Naive thymus-derived CD4-positive, alpha-beta T cell (primary cell): ENCODE measurements at places on chromosomes 3 and 15. TPM values are rescaled to one million over a fixed set of nuclear protein-coding genes. Genes with fewer than 3 reads are reported as not detected.

Gene MYL3
- not detected for polyA plus RNA-seq

Gene CHRNA5
- polyA plus RNA-seq = not detected

Gene PP2D1
- polyA plus RNA-seq = 0.29 TPM

Gene KLHL40
- not detected for polyA plus RNA-seq

Gene C3orf80
- not detected for polyA plus RNA-seq

Gene RFX7
- polyA plus RNA-seq = 4.1 TPM

Gene CYP1A2
- polyA plus RNA-seq = not detected

Gene CHMP2B
- 41.2 TPM for polyA plus RNA-seq

Gene GRIP2
- not detected for polyA plus RNA-seq

Gene AP3B2
- polyA plus RNA-seq = 0.70 TPM

Gene PCCB
- 27.2 TPM for polyA plus RNA-seq

Gene MORC1
- polyA plus RNA-seq = not detected

Gene PLAAT1
- not detected for polyA plus RNA-seq

Gene ARPP19
- 46.9 TPM for polyA plus RNA-seq

DNA sequence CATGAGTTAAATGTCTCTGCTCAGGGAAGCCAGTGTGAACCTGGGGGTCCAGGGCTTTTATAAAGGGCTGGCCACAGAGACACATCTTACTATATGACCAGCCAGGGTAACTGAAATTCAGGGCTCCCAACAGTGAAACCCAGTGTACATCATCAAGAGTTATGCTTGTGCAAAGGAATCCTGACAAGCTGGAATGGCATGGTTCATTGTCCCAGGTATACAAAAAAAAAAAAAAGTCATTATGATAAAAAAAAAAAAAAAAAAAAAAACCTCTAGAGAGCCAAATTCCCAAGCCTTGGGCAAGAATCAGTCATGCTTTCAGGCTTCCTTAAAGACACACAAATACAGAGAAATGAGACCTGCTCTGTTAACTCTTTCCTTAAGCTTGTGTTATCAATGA is 452.0 kb downstream of the GABRG3 start:
- H3K27me3 ChIP-seq = no peaks in the 10 kb centered on the region
- H3K4me1 ChIP-seq = no peaks in the 10 kb centered on the region
- DNase-seq = no peak
- H3K27ac ChIP-seq = no peak overlapping the region
- no peaks in the 10 kb centered on the region for H3K36me3 ChIP-seq
- H3K4me3 ChIP-seq = no peak overlapping the region

GRCh38 chr3:28933337-28933736 is 347.5 kb upstream of the RBMS3 start:
- no peaks in the 10 kb centered on the region for H3K36me3 ChIP-seq
- H3K4me1 ChIP-seq = no peaks in the 10 kb centered on the region
- DNase-seq = no peak
- H3K27me3 ChIP-seq = no peaks in the 10 kb centered on the region
- H3K27ac ChIP-seq = no peak overlapping the region

DNA sequence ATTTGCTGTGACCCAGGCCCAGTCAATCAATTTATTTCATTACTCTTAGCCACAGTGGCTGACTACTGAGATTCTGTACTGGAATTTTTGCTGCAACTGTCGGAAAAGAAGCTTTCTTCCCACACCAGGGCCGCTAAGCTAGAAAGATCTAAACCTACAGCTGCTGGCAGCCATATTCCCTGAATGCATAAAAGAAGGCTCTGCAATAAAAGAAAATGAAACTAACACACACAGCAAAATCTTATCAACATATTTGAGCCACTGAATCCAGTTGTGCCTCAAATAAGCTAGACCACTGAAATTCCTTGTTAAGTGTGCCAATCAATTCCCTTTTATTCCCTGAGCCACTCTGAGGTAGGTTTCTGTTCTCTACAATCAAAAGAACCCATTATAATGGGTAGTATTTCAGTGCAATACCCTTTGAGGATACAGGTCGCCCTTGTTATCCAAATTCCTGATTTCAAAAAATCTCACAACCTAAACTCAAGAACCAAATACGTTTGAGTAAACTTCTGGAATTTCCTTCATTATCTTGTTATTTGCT is 60.3 kb downstream of the MYO9A start:
- no peak for DNase-seq
- H3K4me1 ChIP-seq = no peaks in the 10 kb centered on the region
- no peak overlapping the region for H3K4me3 ChIP-seq

DNA sequence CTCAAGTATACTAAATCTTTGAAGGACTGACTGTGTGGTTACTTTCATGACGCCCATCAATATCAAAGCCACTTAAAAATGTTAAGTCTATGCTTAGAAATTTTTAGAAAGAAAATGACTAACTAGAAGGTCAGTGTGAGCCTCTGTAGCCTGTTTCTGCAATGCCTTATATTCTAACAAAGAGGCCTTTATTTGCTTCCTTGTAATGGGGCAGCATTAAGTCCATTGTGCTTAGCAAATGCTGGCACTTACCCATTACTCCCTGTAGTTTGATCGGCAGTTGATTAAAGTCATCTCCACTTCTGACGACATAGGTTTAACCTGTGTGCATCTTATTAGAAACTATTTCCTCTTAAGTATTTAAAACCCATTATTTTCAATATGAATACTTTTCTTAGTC is 91.6 kb upstream of the FAM98B start:
- H3K4me1 ChIP-seq = no peaks in the 10 kb centered on the region
- H3K4me3 ChIP-seq = no peak overlapping the region
- H3K36me3 ChIP-seq = no peaks in the 10 kb centered on the region
- no peak for DNase-seq

GRCh38 chr3:127670761-127671522 is 1.8 kb upstream of the ABTB1 start:
- peaks cover 17% of the 10 kb centered on the region for H3K4me1 ChIP-seq
- no peak for DNase-seq
- no peak overlapping the region for H3K27ac ChIP-seq
- no peaks in the 10 kb centered on the region for H3K27me3 ChIP-seq
- H3K36me3 ChIP-seq = peaks cover 5% of the 10 kb centered on the region

- no peaks in the 10 kb centered on the region for H3K4me1 ChIP-seq
- no peak for DNase-seq
- H3K36me3 ChIP-seq = no peaks in the 10 kb centered on the region
- H3K27ac ChIP-seq = no peak overlapping the region
Observed at GRCh38 chr3:174162550-174162949, 696.6 kb upstream of the NAALADL2 start.

DNA sequence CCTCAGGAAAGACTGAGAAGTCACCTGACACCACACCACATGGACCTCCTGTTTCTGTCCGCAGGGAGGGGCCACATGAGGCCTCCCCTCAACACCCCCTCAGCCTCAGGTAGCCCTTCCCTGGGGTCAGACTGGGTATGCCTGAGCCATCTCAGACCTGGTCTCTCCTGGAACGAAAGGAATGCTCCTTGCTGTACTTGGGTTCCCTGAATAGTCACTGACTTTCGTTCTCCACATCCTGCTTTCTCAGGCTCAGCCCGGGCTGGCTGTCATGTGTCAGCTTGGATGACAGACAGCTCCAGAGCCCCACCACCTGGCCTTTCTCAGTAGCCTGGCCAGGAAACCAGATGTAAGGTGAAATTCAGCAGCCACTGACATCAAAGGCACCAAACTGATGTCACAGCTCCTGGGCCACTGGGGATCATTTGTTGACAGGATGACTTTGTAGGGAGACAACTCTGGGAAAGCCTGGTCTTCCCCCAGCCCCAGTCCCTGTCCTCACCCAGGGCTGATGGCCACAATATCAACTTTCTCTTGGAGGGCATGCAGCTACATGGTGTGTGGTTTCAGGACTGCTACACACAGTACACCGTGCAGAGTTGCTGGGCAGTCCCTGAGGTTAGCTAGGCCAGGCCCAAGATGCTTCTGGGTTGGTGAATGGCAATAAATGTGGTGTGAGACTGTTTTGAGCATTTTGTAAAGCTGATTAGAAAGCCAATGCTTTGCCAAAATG is 141.4 kb upstream of the MRPS22 start:
- no peaks in the 10 kb centered on the region for H3K4me1 ChIP-seq
- no peak overlapping the region for H3K27ac ChIP-seq
- DNase-seq = no peak
- no peaks in the 10 kb centered on the region for H3K36me3 ChIP-seq
- no peaks in the 10 kb centered on the region for H3K27me3 ChIP-seq
- H3K4me3 ChIP-seq = no peak overlapping the region

- no peaks in the 10 kb centered on the region for H3K27me3 ChIP-seq
- no peak for DNase-seq
- no peak overlapping the region for H3K27ac ChIP-seq
Observed at GRCh38 chr3:167091226-167091625, 288.9 kb downstream of the ZBBX start.

GRCh38 chr3:127954640-127955039 is 39.6 kb downstream of the KBTBD12 start:
- H3K4me3 ChIP-seq = no peak overlapping the region
- no peaks in the 10 kb centered on the region for H3K27me3 ChIP-seq
- DNase-seq = no peak
- no peaks in the 10 kb centered on the region for H3K4me1 ChIP-seq

DNA sequence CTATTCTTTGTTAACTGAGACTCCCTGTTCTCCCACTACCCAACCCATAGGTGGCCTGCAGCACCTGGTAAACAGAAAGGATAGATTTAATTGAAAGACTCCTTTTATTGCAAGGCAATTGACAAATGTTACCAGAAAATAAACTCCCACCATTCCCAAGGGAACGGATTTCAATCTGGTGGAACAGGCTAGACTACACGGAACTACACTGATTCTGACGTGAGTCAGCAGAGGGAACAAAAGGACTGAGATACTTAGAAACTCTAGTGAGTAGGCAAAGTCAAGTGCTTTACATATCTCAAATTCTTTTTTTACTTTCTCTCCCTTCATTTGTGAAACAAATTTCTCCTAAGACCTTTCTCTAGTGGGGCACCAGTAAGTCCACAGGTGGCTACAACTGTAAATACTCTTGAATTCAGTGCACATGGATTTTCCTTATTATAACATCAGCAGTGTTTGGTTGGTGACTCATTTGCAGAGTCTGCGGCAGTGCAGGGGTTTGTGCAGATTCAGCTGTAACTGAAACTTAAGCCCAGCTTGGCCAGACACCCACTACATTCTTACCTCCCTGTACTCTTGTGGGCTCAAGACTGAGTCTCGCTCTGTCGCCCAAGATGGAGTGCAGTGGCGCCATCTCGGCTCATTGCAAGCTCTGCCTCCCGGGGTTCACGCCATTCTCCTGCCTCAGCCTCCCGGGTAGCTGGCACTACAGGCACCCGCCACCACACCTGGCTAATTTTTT is 34.3 kb upstream of the PLSCR2 start:
- H3K36me3 ChIP-seq = no peaks in the 10 kb centered on the region
- no peaks in the 10 kb centered on the region for H3K27me3 ChIP-seq
- DNase-seq = no peak
- no peak overlapping the region for H3K27ac ChIP-seq
- H3K4me1 ChIP-seq = no peaks in the 10 kb centered on the region
- H3K4me3 ChIP-seq = no peak overlapping the region

GRCh38 chr3:129937717-129938116 is 36.8 kb upstream of the TRH start:
- no peak overlapping the region for H3K4me3 ChIP-seq
- no peaks in the 10 kb centered on the region for H3K27me3 ChIP-seq
- peaks cover 3% of the 10 kb centered on the region for H3K4me1 ChIP-seq
- no peak for DNase-seq

GRCh38 chr3:88985491-88985890 is 121.9 kb upstream of the EPHA3 start:
- no peaks in the 10 kb centered on the region for H3K27me3 ChIP-seq
- no peaks in the 10 kb centered on the region for H3K4me1 ChIP-seq
- DNase-seq = no peak
- no peak overlapping the region for H3K4me3 ChIP-seq
- no peak overlapping the region for H3K27ac ChIP-seq
- H3K36me3 ChIP-seq = no peaks in the 10 kb centered on the region

DNA sequence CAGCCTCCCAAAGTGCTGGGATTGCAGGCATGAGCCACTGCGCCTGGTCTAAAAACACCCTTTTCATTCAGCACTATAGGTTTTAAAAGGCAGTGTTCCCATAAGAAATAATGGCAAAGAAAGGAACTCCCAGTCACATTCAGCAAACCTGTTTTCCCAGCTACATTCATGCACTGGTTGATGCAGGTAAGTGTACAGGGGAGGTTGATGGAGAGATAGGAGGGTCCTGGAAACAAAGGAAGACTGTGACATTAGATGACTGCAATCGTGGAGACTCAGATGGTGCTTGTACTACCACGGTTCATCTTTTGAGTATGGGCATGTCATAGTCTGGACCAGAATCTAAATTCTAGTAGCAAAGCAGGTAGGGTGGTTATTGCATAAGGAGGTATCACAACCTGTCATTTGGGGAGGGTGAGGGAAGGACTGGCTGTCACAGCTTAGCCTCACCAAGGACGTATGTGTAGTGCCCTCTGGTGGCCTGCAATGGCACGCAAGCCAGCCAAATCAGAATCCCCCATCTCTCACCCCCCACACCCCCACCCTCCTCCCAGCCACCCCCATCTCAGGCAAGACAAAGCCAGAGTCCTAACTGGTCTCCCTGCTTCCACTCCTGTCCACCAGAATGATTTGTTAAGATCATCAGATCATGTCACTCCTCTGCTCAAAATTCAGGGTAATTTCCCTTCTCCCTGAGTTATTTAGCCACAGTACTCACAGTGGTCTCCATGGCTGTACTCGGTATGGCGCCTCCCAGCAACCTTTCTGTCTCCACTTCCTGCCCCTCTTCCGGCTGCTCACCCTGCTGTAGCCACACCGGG is 28.8 kb upstream of the UBL7 start:
- no peak overlapping the region for H3K4me3 ChIP-seq
- no peak overlapping the region for H3K27ac ChIP-seq
- no peaks in the 10 kb centered on the region for H3K27me3 ChIP-seq
- H3K4me1 ChIP-seq = peaks cover 5% of the 10 kb centered on the region

- H3K4me3 ChIP-seq = no peak overlapping the region
- no peaks in the 10 kb centered on the region for H3K27me3 ChIP-seq
- H3K4me1 ChIP-seq = no peaks in the 10 kb centered on the region
- no peak overlapping the region for H3K27ac ChIP-seq
Observed at GRCh38 chr3:140920029-140920428, 21.6 kb upstream of the SLC25A36 start.

- no peak for DNase-seq
- H3K27me3 ChIP-seq = no peaks in the 10 kb centered on the region
- H3K4me1 ChIP-seq = no peaks in the 10 kb centered on the region
Observed at GRCh38 chr15:101472033-101472432, 17.5 kb downstream of the PCSK6 start.

- H3K27ac ChIP-seq = peak overlapping the region; percentile 99
- H3K4me1 ChIP-seq = peaks cover 44% of the 10 kb centered on the region
- H3K36me3 ChIP-seq = no peaks in the 10 kb centered on the region
- peak overlapping the region; percentile 77 for H3K4me3 ChIP-seq
- H3K27me3 ChIP-seq = no peaks in the 10 kb centered on the region
Observed at GRCh38 chr3:152266221-152266995, 2.3 kb upstream of the MBNL1 start.

- H3K4me3 ChIP-seq = no peak overlapping the region
- DNase-seq = no peak
- H3K36me3 ChIP-seq = no peaks in the 10 kb centered on the region
Observed at GRCh38 chr3:181839916-181840297, 128.2 kb downstream of the SOX2 start.

DNA sequence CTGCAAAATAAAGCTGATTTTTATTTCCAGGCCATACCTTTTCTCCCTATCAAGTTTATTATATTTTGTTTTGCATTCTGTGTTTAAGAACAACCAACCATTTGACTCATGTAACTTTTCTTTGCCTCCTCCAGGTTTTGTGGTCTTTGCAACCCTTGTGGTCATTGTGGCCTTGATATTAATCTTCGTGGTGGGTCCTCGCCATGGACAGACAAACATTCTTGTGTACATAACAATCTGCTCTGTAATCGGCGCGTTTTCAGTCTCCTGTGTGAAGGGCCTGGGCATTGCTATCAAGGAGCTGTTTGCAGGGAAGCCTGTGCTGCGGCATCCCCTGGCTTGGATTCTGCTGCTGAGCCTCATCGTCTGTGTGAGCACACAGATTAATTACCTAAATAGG is 27.6 kb downstream of the NIPA2 start:
- DNase-seq = no peak
- H3K27me3 ChIP-seq = no peaks in the 10 kb centered on the region
- no peaks in the 10 kb centered on the region for H3K4me1 ChIP-seq
- no peak overlapping the region for H3K27ac ChIP-seq
- H3K4me3 ChIP-seq = no peak overlapping the region
